Ecto neural progenitor cell (in vitro differentiated cells): ENCODE measurements at places on chromosomes 2 and 18.

DNA sequence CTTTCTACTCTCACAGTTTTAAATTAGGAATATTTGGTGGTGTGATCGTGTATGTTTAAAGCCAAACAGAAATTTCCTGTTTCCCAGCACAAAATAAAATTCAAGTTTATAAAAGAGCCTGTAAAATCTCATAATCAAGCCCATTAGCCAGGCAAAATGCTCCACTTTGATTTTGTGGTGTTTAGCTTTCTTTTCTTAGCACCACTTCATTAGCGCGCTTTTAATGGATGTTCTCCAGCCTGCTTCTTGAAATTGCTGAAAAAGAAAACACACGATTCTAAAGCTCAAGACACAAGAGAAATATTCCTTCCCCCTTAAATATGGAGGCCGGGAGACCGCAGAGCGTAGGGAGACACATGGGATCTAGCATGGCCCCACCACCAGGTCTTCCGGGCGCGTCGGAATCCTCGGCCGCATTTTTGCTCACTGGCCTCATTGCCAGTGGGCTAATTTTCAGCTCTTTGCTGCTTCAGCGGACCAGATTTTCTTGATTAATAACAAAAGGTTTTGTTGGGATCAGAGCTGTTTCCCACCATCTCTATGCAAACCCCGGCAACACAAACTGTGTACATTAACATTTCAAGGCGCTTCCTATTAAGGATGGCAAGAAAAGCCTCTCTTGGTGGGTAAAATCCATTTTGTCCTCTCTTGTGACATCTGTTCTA is 40.4 kb upstream of the ID2 start:
- DNase-seq = no peak

DNA sequence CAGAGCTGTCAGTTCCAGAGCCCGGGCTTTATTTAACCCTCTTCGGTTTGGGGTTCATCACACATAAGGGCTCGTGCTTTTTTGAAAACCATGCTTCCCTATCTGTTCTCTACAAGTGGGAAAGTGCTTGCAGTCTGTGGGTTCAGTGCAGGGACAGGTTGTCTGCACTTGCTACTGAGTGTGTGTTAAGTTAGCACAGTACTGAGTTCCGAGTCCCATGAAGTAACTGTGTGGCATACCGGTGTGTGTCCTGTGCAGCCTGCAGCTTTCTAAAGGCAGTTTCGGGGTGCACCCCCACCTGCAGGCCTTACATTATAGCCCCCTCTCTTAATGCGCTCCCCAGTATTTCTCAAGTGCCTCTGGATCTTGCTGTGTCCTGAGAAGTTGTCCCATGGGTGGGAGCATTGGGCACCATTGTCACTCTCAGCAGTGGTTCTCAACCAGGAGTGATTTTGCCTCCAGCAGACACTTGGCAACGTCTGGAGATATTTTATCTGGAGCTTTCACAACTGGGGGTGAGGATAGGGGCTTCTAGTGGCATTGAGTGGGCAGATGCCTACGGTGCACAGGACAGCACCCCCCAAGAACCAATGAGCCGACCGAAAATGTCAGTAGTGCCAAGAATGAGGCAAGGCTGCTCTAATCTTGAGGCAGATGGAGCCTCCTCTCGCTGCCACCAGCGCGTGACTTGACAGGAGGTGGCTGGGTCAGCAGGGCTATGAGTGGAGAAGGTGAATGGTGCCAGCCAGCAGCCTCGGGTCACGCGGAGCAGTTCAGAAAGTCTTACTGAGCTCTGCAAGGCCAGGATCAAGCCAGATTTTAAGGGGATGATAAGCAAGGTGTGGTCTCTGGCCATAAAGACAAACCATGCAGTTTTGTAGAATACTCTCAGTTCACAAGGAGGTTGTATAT is 152.2 kb downstream of the SMAD7 start:
- peak; percentile 23 for DNase-seq

- no peak for DNase-seq
Observed at GRCh38 chr2:7788736-7789135, 871.5 kb downstream of the RNF144A start.

GRCh38 chr2:239918749-239919148 is 106.4 kb downstream of the NDUFA10 start:
- peak; percentile 36 for DNase-seq

GRCh38 chr2:152406836-152407161 is 71.8 kb downstream of the FMNL2 start:
- no peak for DNase-seq

DNA sequence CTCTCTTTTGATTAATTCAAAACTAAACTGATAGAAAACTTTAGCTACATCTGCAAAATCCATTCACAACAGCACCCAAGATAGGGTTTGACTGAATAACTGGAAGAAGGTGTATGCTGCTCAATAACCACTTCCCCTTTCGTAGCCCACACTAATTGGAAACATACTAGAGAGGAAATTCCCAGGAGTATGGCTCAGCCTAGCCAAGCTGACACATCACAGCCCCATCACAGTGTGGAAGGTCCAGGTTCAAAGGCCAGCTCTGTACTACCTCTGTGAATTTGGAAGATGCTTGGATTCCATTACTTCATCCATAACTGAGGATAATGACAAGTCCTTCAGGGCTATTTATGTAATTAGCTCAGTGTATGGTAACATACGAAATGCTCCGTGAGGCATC is 185.4 kb downstream of the FBXO15 start:
- DNase-seq = no peak

DNA sequence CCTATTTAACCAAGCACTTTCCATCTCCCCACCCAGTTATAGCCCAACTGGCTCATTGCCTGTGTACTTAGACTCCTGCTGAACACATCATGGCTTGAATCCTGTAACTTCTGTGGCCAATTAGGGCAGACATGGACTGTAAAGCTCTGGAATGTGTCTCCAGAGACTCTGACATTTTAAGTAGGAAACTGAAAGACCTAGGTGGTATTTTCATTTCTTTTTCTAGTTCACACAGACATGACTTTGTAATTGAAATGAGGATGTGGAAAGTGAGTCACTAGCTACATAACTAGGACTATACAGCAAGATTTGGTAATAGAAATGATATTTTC is 12.2 kb downstream of the DOK1 start:
- no peak for DNase-seq

DNA sequence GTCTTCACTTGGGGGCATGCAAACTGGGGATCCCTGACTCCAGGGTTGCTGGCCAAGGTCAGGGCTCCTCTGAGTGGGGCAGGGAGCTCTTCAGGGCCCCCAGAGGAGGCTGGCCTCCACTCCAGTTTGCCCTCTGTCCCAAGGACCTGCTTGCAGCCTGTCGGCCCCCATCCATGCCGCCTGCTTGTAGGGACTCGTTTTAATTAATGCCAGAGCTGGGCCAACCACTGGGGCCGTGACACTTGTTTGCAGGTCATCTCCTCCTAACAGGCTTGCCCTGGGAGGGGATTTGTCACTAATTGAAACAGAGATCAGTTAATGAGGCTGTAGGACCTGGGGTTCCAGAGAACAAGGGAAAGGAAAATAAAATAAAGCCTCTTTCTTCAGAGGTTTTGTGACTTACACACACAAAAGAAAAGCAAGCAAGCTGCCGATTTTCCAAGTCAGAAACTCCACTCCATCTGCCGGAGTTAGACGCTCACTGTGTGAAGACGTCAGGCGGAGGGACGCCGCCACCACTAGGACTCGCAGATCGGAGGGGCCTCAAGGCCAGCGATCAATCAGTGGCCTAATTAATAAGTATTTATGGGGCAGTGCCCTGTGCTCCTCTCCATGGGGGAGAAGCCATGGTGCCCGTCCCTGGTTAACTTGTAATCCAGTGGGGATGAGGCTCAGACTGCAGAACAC is 75.9 kb downstream of the SFXN5 start:
- peak; percentile 60 for DNase-seq

GRCh38 chr18:32086881-32087280 is 4.8 kb upstream of the RNF138 start:
- DNase-seq = no peak

DNA sequence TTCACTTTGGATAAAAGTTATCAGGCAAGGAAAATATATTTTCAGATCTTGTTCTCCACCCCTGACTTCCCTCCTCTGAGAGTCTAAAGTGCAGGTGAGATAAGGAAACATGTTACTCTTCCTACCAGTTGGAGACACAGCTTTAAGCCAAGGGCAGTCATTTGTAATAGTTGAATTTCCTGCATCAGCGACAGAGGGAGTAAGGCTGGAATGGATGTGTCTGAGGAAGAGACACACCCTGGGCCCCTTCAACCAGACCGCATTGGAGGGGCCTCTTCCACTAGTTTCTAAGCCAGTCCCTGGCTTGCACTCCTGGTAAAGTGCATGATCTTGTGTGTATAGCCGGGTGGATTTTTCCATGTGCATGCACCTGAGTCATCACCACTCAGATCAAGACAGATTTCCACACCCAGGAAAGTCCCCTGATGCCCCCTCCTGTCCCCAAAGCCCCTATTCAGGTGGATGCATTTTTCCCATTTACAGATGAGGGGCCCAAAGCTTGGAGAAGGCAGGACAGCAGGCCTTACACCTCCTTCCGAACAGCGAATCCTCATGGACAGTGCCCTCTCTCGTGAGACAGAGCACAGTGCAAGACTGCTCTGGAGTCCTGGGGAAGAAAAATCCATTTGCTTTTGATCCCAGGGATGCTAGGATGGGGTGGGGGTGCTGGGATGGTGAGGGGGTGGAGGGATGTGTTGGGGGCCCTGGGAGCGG is 66.7 kb upstream of the SH3RF3 start:
- no peak for DNase-seq

DNA sequence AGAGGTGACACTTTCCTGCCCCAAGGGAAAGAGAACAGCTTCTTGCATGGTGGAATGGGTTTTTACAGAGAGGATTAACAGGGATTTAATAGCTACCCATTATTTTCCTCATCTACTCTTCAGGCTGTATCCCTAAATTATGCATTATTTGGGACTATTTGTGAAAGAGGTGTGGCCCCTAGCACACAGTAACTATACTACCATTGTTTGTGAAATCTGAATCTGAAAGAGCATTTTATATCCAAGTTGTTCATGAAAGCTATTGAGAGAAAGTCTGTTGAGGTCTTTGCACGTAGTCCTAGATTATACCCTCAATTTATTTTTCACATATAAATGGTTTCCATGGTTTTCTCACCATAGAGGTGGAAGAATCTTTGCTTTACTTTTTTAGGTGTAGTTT is 78.1 kb downstream of the SPTBN1 start:
- no peak for DNase-seq

- DNase-seq = no peak
Observed at GRCh38 chr2:225479386-225479785, 79.9 kb downstream of the NYAP2 start.

DNA sequence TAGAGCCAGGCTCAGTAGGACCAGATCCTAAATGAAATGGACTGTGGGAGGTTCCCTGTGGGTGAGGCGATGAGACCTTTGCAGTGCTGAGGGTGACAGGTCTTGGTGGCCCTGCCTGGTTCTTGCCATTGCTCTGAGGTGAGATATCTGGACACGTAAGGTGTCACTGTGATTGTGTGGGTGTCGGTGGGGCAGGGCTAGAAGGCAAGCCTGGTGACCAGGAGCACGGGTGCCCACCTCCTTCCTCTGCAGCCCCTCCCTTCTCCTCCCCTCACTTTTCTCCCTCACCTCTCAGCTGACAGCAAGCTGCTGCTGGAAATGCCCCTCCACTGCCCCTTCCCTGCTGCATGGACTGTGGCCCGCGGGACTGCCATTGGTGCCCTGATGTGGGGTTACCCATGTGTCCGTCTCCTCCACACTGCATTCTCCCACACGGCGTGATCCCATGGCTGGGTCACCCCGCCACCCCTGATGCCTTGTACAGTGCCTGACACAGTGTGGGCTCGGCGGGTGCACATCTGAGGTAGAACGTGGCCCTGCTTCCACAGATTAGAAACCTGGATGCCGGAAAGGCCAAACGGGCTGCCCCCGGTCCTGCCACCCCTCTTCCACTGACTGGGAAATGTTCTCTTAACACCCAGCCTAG is 55.6 kb upstream of the FOSL2 start:
- DNase-seq = no peak

GRCh38 chr2:64234150-64234549 is 89.9 kb upstream of the PELI1 start:
- DNase-seq = no peak

DNA sequence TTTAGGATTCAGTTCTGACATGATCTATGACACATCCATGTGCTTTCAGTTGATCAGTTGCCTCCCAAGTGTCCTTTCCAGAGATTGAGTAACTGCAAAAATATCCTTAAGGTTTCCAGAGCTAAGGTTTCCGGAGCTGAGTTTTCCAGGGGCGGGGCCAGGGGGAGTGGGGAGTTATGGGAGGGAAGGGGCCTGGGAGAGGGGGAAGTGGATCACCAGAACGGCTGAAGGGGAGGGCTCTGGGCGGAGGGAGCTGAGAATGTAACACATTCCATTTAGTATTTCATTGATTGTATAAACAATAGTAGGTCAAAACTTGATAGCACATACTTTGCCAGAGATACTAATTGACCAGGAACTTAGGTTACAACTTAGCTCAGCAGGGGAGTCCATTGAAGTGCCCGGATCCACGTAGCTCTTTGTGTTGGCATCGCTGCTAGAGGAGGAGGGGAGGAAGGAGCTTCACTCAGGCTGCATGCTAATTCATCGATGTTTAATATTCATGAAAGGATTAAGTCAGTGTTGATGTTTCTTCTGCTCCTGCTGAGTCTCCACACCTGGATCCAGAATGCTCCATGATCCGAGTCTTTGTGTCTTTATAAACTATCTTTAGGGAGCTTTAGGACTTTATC is 289.8 kb downstream of the ALPK2 start:
- peak; percentile 59 for DNase-seq

DNA sequence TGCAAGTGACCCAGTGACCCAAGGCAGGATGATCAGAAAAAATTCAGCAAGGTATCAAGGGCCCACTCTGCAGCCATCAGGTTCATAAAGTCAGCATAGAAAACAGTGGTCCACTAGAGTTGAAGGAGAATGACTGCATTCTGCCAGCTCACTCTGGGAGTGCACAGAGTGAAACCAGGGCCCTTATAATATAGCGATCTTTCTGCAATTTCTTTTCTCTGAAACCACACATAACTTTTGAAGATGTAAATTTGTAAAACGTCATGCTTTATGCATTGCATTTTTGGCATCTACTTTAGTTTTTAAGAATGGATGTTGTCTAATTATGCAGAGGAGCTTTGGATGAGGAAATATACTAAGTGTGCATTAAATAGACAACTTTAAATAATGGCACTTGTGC is 225.0 kb upstream of the SMIM21 start:
- DNase-seq = no peak

- DNase-seq = no peak
Observed at GRCh38 chr18:49899657-49900330, 86.5 kb upstream of the ACAA2 start.

DNA sequence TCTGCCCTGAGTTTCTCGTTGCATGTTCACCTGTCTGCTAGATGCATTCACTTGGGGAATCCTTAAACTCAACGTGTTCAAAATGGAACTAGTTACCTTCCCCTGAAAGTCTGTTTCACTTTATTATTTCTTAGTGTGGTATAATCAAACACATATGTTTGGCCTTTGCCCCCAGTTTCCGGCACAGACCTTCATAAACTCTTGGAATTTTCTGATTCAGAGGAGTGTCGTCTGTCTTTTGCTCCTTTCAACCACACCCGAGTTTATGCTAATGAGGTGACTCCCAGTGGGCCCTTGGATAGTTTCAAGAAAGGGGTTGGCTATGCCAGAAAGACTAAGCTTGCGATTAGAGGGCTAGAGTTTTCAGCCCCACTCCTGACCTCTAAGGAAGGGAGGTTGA is 198.9 kb downstream of the CDCA7 start:
- no peak for DNase-seq

GRCh38 chr18:51110073-51110797 is 80.2 kb downstream of the SMAD4 start:
- DNase-seq = peak; percentile 89

GRCh38 chr18:46070815-46071652 is 1.0 kb downstream of the PSTPIP2 start:
- no peak for DNase-seq

- peak; percentile 96 for DNase-seq
Observed at GRCh38 chr2:69177785-69178636, 165.0 kb downstream of the ANTXR1 start.

GRCh38 chr18:77059294-77059916 is 73.2 kb downstream of the MBP start:
- DNase-seq = no peak
